ENCODE measurements at places on chromosomes 11 and 22.

GRCh38 chr11:130436171-130436570 is 7.8 kb upstream of the ADAMTS8 start:
- no peak for DNase-seq

DNA sequence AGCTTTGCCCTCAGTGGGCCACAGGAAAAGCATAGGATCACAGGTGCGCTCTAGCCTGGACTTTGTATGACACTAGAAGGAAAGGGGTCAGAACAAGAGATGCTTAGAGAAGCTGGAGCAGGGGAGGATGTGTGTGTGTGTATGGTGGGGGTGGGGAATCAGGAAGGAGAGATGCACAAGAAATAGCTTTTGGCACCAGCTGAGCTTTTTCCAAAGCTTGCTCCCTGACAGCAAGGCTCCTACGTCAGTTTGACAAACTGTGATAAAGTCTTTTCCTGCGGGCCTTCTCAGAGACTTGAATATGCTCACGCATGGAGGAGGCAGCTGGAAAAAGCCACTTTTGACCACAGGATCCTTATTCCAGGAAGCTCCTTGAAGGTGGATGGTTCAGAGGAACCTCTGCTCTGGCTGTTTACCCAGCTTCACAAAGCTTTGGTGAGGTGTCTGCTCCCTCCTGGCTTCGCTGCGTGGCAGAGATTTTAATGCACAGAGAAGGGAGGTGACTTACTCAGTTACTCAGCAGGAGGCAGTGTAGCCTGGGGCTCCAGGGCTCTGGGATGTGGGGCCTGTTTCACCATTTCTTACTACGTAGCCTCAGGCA is 3.9 kb downstream of the CDC42EP1 start:
- no peak for DNase-seq

DNA sequence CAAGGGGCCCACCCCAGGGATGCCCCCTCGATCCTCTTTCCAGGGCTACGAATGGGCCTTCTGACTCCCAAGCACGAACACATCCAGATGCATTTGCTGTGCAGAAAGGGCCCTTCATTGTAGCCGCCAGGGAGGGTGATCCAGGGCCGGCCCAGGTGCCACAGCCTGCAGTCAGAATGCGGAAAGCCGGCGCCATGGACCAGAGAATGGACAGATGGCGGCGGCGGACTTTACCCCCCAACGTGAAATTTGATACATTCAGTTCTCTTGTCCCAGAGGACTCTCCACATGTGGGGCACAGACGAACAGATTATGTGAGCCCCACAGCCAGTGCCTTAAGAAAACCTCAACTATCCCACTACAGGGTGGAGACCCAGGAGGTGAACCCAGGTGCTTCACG is 87.2 kb downstream of the KIAA1671 start:
- DNase-seq, result no peak

DNA sequence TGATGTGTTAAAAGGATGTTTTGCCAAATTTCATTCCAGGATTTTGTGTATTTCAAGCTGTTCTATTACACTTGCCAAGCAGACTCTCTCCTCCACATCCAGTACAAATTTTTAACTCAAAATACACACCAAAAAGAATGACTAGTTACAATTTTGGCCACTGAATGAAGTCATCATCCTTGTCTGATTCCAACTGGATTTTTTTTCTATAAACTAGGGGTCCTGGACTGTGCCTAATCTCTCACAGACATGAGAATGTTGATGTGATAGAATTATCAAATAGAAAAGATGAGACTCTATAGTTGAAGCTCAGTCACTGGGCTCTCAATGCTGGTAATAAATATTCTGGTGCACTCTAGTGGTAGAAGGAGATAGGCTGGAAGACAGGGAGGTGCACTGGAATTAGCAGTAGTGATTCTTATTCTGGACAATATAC is 85.8 kb downstream of the FANCF start:
- DNase-seq, result peak; percentile 3

- DNase-seq, result no peak
Measured at GRCh38 chr11:119933584-119933983, 204.3 kb downstream of the TRIM29 start.

GRCh38 chr11:44680982-44681597 is 45.7 kb upstream of the TSPAN18 start:
- no peak for DNase-seq

- DNase-seq, result no peak
Measured at GRCh38 chr11:8203414-8203715, 34.5 kb upstream of the RIC3 start.

DNA sequence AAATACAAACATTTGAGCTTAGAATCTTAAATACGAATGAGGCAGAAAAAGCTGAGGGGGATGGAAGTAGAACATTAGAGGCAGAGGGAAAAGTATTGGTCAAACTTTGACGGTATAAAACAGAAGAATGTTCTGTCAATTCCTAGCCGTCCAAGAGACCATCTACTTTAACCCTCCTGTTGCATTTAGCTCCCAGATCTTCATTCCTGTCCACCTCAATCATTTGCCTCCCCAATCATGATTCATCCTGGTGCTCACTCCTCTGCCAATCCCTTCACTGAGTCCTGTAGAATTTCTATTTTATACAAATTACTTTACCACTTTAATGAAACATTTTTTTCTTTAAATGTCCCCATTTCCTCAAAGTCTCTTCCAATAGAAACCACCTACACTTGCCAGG is 28.2 kb downstream of the C2CD3 start:
- no peak for DNase-seq

GRCh38 chr11:66100272-66101065 is 30.4 kb downstream of the PACS1 start:
- DNase-seq, result peak; percentile 73

- no peak for DNase-seq
Measured at GRCh38 chr11:62345861-62346260, 8.6 kb downstream of the ASRGL1 start.

DNA sequence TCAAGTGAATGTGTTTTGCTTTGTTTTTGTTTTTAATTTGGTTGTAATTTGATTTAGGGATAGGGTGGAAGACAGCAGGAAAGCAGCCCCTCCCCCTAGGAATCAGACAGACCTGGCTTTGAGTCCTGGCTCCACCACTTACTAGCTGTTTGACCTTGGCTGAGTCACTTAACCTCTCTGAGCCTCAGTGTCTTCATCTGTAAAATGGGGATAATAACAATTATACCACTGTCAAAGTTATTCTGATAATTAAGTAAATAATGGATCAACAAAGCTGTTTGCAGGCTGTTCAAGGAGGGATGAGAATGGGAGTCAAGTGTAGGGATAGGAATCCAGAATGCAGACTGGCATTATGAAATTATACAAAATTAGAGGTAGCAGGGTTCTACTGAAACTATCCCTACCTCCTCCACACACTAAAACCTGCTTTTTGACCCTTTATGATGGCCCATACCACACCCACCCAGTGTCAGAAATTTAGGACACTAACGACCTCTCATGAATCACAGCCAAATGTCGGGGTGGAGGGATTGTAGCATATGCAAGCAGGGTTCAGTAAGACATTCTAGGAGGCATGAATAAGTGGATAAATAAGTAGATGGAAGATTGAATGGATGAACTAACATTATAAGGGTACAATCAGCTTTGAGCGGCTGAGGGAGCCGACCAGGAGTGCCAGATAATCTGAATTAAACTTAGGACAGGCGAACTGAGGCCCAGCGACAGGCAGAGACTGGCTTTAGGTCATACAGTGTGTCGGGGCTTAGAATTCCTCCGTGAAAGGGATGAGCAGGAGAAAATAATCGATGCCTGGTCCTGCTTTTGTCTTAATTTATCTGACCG is 974 bp downstream of the ANAPC15 start:
- no peak for DNase-seq

DNA sequence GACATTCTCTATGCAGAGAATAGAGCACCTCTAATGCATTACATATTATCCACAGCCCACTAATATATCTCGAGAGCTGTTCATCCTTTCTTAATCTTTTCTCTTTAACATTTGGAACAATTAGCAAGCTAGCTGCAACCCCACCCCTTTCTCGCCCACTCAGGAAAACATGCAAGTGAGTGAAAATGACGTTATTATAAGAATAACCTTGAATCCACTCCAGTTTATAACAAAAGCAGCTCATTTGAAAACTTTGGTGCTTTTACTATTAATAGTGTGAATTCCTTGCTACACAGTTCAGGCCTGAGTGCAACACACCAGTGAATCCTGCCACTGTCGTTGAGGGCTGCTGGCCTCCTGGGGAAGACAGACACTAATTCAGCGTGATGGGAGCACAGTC is 63.3 kb upstream of the BMAL1 start:
- no peak for DNase-seq

- DNase-seq, result peak; percentile 76
Measured at GRCh38 chr22:40024201-40025061, 29.7 kb downstream of the FAM83F start.

DNA sequence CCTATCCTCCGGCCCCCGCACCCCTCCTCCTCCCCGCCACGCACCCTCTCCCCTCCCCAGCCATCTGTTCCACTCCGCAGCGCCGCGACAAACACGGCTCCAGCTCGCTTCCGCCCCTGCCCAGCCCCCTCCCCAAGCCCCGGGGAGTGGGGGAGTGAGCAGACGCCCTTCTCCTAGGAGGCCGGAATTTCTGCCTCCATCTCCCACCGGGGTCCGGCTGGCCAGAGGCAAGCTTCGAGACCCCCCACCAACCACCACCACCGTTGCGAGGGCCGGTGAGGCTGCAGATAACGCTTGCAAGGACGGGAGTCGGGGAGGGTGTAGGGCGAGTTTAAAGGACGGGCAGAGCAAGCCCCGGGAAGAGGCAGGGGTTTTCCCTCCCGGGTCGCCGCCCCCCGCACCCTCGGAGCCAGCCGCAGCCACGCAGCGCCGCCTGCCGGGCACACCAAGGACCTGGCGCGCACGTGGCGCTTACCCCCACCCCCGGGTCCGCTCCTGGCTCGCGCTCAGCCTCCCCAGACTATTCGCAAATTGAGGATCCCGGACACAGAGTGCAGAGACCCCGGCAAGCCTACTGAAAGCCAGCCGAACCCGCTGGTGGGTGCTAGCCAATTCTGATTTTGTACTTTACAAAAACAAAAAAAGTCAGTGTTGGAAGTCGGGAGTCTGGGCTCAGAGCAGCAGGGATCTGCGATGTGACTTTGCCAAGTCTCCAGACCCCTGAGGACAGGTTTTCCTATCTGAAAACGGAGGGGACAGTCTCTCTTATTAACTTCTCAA is 22.6 kb downstream of the RTN4RL2 start:
- DNase-seq, result no peak

GRCh38 chr22:23470811-23471389 is 109.2 kb downstream of the IGLL1 start:
- no peak for DNase-seq

DNA sequence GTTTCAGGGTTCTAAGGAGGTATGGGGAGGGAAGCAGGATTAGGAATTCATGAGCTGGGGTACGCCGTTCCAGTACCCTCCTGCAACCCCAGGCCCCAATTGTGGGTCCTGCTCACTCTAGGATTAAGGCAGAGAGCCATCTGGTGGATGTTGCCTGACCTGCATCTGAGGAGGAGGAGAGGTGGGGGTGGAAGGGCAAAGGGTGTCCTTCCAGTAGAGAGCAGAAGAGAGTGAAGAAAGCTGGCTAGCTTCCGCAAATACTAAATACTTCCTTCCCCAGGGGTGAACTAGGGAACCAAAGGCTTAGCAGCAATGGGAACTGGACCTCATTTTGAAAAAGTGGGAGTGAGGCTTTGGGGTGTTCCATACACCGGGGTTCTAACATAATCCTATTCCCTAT is 10.6 kb downstream of the LRRC51 start:
- DNase-seq, result peak; percentile 93

DNA sequence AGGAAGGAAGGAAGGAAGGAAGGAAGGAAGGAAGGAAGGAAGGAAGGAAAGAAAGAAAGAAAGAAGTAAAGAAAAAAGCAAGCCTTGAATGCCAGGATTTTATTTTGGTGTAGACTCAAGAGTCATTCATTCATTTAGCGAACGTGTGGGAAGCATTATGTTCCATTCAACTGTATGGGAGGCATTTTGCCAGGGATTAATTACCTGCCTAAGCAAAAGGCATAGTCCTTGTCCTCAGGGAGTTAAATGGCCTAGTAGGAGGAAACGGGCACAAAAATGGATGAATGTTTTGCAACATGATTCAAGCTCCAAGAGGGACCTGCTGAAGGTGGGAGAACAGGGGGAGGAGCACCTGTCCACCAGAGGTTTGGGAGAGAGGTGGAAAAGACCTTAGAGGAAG is 16.2 kb upstream of the ZNRF3 start:
- no peak for DNase-seq

GRCh38 chr22:38802671-38803121 is 8.8 kb upstream of the DNAL4 start:
- no peak for DNase-seq

GRCh38 chr11:44659641-44660040 is 67.1 kb upstream of the TSPAN18 start:
- DNase-seq, result no peak

DNA sequence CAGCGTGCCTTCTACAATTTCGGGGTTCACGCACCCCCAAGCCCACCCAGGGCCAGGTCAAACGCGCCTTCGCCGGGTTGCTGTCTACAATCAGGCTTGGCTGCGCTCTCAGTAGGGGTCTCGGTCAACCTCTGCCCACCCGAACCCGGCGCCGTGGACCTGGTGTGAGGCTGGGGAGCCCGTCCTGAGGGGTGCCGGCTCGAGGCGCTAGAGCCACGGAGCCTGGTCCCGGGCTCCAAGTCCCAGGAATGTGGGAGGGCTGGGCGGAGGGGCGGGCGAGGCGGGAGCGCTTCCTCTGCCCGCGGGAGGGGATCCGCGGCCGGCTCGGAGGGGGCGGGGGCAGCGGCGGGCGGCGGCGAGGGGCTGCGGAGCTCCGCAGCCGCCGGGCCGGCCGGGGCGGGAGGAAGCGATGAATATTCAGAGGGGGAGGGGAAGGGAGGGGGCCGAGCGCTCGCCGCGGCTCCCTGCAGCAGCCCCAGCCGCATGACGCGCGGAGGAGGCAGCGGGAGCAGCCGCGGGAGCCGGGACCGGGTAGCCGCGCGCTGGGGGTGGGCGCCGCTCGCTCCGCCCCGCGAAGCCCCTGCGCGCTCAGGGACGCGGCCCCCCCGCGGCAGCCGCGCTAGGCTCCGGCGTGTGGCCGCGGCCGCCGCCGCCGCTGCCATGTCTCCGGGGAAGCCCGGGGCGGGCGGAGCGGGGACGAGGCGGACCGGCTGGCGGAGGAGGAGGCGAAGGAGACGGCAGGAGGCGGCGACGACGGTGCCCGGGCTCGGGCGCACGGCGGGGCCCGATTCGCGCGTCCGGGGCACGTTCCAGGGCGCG is at the start of gene PTPRJ:
Gene PTPRJ (plus strand): TSS at position 472 of the 819 bp plus-strand sequence. CDS start 354 bp downstream, outside the sequence.
- no peak for DNase-seq

DNA sequence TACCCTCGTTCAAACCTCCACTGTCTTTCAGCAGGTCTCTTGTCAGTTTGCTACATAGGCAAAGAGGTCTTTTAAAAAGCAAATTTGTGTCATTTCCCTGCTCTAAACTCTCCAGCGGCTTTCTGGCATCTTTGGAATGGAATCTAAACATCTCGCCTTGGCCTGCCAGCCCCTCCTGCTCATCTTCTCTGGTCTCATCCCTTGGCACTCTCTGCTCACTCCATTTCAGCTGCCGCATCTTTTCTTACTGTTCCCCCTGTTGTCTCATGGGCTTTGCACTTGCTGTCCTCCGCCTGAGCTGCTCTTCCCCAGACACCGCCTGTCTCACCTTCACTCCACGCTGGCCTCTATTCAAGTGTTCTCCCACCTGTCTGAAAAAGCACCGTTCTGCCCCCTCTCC is 46.6 kb downstream of the BMAL1 start:
- DNase-seq, result no peak
